Subcutaneous adipose tissue (tissue), 4 donors: ENCODE measurements at places on chromosomes 16 and 17. TPM values are rescaled to one million over a fixed set of nuclear protein-coding genes. Genes with fewer than 3 reads are reported as not detected.

GUCY2D gene
- total RNA-seq, result not detected

ITGA2B gene
- 0.57 TPM for total RNA-seq

UBE2I gene
- total RNA-seq, result 102 TPM

GCGR gene
- not detected for total RNA-seq

CMTM2 gene
- not detected for total RNA-seq

HBM gene
- total RNA-seq, result not detected

TGFB1I1 gene
- total RNA-seq, result 12.6 TPM
